ENCODE measurements at places on chromosomes 1 and 21.

- DNase-seq: no peak
Observed at GRCh38 chr1:99544328-99544727, 101.6 kb upstream of the PALMD start.

GRCh38 chr1:211985556-211986264 lies 49.6 kb downstream of the INTS7 start:
- DNase-seq: no peak

DNA sequence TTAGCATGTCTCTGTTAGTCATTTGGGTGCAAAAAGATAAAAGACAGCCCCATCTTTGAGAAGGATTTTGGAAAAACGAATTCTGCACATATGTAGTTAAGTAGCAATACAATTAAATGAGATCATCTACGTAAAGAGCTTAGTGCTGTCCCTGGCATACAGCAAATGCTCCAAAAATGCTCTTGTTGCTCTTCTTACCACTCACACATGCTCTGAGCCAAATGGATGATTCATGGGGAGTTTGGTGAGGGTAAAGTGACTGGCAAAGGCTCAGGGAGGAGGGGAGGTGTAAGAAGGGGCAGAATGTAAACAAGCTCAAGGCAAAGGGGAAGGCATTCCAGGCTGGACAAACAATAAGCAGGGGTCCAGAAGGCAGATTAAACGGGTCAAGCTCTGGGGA lies 191.9 kb downstream of the AK5 start:
- DNase-seq: no peak

DNA sequence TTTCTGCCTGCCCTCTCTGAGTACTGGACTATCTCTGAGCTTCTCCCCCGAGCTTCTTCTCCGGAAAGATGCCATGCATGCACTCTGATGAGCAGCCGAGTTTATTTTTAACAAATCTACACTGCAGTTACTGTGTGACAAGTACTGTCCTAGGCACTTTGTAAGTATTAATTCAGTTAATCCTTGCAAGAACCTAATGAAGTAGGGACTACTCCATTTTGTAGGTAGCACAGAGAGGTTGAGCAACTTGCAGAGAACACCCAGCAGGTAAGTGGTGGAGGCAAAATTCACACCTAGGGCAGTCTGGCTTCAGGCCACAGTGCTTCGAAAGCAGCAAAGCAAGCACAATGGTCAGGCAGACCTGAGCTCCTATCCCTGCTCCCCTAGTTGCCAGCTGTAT lies 3.8 kb upstream of the TAL1 start:
- DNase-seq: no peak

GRCh38 chr1:92817986-92818764 lies 13.7 kb upstream of the RPL5 start:
- no peak for DNase-seq

All from sciatic nerve (tissue), 2 donors.